Astrocyte (in vitro differentiated cells and primary cell): ENCODE measurements at places on chromosomes 6 and 20. TPM values are rescaled to one million over a fixed set of nuclear protein-coding genes. Genes with fewer than 3 reads are reported as not detected.

Gene GPR63
- total RNA-seq, result 1.6 and 1.8 TPM in 2 replicates

Gene COX4I2
- not detected in 2 replicates for total RNA-seq

Gene HLA-DMA
- total RNA-seq, result 5.2 and 8.1 TPM in 2 replicates

- H3K36me3 ChIP-seq, result no peaks in the 10 kb centered on the region
- peak overlapping the region; percentile 28 for H3K27ac ChIP-seq
- DNase-seq, result peak; percentile 96
Observed at GRCh38 chr6:163745536-163746400, 331.2 kb downstream of the QKI start.

DNA sequence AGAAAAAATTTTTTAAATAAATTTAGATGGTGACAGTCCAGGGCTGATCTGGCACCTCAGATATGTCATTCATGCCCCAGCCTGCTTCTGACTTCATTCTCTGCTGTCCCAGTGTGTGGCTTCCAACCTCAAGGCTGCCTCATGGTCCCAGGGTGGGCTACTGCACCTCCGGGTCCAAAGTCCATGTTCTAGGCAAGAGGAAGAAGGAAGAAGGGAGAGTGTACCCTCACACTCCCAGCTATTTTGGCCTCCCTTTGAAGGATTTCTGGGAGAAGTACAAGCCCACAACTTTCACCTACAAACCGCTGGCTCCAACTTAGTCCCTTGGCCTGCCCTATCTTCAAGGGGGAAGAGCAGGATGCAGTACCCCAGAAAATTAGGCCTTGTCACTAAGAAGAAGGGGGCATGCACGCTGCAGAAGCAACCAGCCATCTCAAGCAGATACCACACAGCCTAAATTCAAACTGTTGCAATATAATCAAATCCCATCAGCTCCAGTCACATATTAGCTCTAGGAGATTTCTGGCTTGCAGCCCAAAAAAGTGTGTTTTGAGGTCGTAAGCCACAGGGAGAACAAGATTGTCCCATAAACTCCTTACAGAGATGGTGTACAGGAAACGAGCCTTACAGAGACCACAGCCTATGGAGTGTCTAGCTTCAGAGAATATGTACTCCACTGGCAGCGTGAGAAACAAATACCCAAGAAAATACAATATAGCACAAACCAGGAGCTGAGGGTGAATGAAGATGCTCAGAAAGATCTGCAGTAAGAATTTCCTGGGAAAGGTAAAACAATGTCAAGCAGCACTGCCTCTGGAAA, 906 bp upstream of the BTN3A2 start:
- H3K27me3 ChIP-seq, result no peaks in the 10 kb centered on the region
- H3K27ac ChIP-seq, result peak overlapping the region; percentile 93
- H3K4me1 ChIP-seq, result peaks cover 5% of the 10 kb centered on the region
- no peaks in the 10 kb centered on the region for H3K36me3 ChIP-seq

- no peaks in the 10 kb centered on the region for H3K4me1 ChIP-seq
- H3K27ac ChIP-seq, result no peak overlapping the region
- H3K36me3 ChIP-seq, result no peaks in the 10 kb centered on the region
- DNase-seq, result no peak
- no peaks in the 10 kb centered on the region for H3K27me3 ChIP-seq
Observed at GRCh38 chr6:38319256-38320212, 320.2 kb downstream of the BTBD9 start.

GRCh38 chr6:113447088-113447831, 409.9 kb upstream of the MARCKS start:
- H3K27ac ChIP-seq, result peak overlapping the region; percentile 80
- H3K4me3 ChIP-seq, result no peak overlapping the region
- peaks cover 16% of the 10 kb centered on the region for H3K4me1 ChIP-seq
- peak; percentile 95 for DNase-seq

Gene ULBP1
- 7.4 and 8.8 TPM in 2 replicates for total RNA-seq

DNA sequence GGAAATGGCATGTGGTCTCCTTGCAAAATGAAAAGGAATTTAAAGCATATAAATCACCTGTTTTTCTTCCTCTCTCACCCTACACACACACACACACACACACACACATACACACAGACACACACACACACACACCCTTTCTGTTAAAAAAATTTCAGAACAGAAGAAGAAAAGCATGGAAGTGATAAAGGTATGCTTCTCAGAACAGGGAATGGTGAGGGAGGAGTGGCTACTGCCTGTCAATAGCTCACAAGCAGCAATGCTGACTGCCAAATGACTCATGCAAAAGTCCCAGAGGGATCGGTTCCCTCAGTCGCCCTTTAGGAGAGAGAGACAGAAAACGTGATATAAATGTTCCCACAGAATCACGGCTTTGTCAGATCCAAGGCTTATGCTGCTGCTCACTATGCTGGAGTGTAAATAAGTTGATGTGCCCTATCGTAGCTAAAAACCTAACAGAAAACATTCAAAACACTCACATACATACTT, 102.6 kb downstream of the IBTK start:
- H3K4me1 ChIP-seq, result peaks cover 22% of the 10 kb centered on the region
- H3K4me3 ChIP-seq, result peak overlapping the region; percentile 44
- peak; percentile 90 for DNase-seq
- H3K36me3 ChIP-seq, result no peaks in the 10 kb centered on the region
- peak overlapping the region; percentile 87 for H3K27ac ChIP-seq
- H3K27me3 ChIP-seq, result no peaks in the 10 kb centered on the region

GRCh38 chr6:166684866-166685265, 57.8 kb upstream of the RPS6KA2 start:
- H3K36me3 ChIP-seq, result no peaks in the 10 kb centered on the region
- no peaks in the 10 kb centered on the region for H3K27me3 ChIP-seq
- no peak overlapping the region for H3K27ac ChIP-seq
- H3K4me1 ChIP-seq, result peaks cover 11% of the 10 kb centered on the region

Gene ETV7
- total RNA-seq, result 1.9 and 2.4 TPM in 2 replicates

GRCh38 chr6:44221961-44222335, 1.4 kb upstream of the SLC29A1 start:
- no peak overlapping the region for H3K4me3 ChIP-seq
- peaks cover 42% of the 10 kb centered on the region for H3K4me1 ChIP-seq
- H3K27me3 ChIP-seq, result no peaks in the 10 kb centered on the region
- DNase-seq, result no peak
- H3K36me3 ChIP-seq, result no peaks in the 10 kb centered on the region
- H3K27ac ChIP-seq, result no peak overlapping the region

DNA sequence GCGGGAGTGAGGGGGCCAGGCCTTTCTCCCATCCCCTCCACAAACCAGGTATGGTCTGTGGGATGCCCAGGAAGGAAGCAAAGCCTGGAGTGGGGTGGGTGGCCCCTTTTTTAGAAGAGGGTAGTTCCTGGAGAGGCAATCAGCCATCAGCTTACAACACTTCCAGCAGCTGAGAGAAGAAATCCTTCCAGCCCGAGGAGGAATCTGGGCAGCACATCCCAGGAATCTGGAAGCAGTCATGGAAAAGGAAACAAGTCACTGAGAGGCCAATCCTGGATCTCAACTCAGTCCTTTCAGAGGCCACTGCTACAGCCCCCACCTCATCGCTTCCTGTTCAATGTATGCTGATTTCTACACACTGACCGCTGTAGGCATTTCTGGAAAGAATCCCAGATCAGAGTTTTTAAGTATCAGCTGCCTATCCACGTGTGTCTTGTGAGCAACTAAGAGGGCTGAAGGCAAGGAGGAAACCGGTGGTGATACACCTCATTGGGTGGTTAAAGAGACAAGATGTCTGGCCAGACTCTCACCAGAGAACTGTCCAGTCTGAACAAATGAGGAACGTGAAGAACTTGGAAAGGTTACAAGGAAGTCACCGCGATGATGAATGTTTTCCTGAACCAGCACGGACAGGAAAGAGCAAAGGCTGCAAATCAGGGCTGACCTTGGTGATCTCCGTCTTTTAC, 92.9 kb upstream of the SHLD1 start:
- no peaks in the 10 kb centered on the region for H3K36me3 ChIP-seq
- H3K27ac ChIP-seq, result peak overlapping the region; percentile 64
- peak; percentile 99 for DNase-seq
- H3K4me1 ChIP-seq, result peaks cover 26% of the 10 kb centered on the region
- peak overlapping the region; percentile 7 for H3K4me3 ChIP-seq
- no peaks in the 10 kb centered on the region for H3K27me3 ChIP-seq

Gene DDX43
- not detected in 2 replicates for total RNA-seq

Gene ZBTB46
- total RNA-seq, result 12.9 and 13.9 TPM in 2 replicates

- no peaks in the 10 kb centered on the region for H3K4me1 ChIP-seq
- peaks cover 2% of the 10 kb centered on the region for H3K27me3 ChIP-seq
- no peak for DNase-seq
- H3K27ac ChIP-seq, result no peak overlapping the region
- H3K36me3 ChIP-seq, result no peaks in the 10 kb centered on the region
Observed at GRCh38 chr6:18352001-18352400, 35.1 kb upstream of the RNF144B start.
